Activated CD4-positive, alpha-beta T cell treated with anti-CD3 and anti-CD28 coated beads for 4 hours (primary cell): ENCODE measurements at places on chromosomes 7 and 10.

DNA sequence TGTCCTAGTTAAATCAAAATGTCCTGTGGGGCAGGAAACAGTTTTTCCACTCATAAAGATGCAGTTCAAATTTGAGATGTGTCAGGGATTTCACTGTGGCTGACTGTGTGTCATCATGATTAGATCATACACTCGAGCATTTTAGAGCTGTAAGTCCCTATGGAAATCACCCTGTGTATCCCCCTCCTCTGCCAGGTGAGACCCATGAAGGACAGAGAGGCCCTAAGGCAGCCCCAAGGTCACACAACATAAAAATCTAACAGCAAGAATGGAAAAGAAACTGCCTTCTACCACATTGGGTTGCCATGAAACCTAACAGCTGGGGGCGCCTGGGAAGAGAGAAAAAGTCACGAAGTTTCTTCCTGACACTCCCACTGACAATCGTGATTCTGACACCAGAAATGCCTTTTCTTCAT is 135.8 kb downstream of the KCNMA1 start:
- no peak for DNase-seq

DNA sequence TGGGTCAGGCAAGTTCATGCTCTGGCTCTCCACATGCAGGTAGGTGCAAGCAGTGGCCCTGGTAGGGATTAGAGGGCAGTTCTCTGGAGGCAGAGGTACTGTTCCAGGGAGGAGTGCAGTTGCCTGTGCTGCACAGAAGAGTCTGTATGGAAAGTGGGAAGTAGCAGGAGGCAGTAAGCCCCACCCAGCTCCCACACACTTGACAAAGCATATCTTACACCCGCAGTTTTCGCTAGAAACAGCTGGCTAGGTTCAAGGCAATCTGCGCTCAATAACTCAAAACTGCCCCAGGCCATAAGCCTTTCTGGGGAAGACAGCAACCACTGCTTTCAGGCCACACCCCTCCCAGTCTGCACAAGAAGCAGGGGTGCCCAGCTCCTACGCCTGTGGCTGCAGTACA is 33.1 kb upstream of the ARMC3 start:
- DNase-seq = no peak

- no peak for DNase-seq
Observed at GRCh38 chr7:138837627-138838026, 39.6 kb upstream of the ATP6V0A4 start.

DNA sequence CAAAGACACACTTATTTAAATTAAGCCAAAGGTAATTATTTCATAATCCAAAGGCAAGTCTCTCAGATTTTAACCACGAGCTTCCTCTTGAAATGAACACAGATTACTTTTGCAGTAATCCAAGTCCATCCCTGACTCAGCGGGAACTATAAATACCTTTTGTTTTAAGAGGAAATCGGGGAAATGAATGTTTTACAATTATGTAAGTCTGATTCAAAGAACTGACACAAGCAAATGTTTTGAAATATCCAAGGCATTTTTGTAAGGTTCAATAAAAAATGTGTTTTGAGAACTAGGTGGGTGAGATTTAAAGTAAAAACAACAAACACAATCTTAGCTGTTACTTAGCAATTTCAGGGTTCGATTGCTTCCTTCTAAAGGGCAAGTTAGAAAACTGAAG is 179.8 kb upstream of the ASAH2 start:
- DNase-seq = no peak

- DNase-seq = no peak
Observed at GRCh38 chr10:125141150-125141859, 19.1 kb downstream of the CTBP2 start.

DNA sequence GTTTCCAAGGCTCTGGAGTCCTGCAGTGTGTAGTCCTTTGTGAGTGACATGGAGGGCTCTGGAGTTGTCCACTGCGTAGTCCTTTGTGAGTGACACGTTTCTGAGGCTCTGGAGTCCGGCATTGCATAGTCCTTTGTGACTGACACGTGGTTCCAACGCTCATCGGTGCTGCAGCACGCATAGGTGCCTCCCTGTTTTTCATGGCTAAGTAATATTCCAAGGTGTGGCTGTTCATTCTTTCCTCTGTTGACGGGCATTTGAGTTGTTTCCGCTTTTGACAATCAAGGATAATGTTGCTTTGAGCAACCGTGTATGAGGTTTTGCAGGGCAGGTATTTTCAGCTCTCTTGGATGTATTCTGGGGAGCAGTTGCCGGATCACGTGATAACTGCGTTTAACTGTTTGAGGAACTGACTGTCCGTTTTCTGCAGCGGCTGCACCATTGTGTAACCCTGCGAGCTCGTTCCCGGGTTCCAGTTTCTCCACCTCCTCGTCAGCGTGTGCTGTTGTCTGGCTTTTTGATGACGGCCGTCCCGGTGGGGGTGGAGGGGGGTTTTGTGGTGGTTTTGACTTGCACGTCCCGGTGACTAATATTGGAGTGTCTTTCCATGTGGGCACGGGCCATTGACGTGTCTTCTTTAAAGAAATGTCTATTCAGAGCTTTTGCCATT is 21.1 kb downstream of the FAM20C start:
- DNase-seq = no peak

DNA sequence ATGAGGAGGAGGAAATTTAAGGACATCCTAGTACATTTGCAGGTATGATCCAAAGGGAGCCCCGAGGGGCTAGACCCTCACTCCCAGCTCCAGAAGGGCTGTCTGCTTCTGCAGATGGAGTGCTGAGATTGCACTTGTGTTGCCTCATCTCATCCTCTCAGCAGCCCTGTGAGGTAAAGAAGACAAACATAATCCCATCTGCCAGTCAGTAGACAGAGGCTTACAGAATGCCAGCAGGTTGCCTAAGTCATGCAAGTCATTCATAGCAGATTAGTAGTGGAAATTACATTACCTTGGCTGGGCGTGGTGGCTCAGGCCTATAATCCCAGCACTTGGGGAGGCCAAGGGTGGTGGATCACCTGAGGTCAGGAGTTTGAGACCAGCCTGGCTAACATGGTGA is 45.4 kb downstream of the BLVRA start:
- no peak for DNase-seq

DNA sequence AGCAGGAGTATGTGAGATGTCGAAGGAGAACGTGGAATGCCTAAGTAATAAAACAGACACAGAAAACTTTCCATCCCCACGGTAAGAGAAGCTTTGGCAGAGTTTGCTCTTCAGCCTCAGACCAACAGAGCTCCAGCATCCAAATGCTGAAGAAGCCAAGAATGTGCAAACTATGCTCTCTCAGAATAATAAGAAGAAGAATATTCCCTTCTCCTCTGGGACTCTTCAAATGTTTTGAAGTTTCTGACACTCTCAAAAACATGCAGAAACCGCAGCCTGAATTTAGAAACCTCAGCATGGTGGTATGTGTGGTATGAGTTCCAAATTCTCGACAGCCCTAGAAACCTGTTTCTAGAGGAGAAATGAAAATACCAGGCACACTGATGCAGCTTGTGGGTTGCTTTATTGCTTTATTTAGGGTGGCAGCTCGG is 113.3 kb downstream of the KCNMA1 start:
- DNase-seq = no peak

- no peak for DNase-seq
Observed at GRCh38 chr10:106278383-106278782, 886.1 kb downstream of the SORCS1 start.

DNA sequence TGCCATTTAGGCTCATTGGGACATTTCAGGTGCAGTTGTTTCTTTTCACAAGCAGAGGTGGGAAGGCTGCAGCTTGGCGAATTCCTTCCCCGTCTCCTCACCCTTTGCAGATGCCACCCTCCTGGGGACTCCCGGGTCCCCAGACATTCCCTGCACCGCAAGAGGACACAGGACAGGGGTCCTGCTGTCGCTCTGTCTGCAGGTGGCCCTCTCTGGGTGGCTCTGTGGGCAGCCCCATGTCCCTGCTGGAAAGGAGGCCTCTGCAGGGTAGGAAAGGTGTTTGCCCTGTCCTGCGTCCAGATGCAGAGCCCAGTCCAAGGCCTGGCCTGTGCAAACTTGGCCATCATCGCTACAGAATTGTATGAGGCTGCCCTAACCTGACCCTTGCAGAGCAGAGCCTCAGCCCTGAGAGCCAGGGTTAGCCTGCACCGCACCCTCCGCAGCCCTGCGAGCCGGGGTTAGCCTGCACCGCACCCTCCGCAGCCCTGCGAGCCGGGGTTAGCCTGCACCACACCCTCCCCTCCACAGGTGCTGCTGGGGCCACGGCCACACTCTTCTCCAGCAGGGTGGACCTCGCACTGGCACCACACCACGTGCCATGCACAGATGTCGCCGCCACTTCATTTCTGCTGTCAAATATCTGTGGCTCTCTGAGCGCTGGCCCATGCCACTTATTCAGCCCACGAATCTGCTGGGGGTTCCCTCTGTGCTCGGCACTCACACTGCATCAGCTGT is 61.0 kb downstream of the CFAP46 start:
- no peak for DNase-seq

DNA sequence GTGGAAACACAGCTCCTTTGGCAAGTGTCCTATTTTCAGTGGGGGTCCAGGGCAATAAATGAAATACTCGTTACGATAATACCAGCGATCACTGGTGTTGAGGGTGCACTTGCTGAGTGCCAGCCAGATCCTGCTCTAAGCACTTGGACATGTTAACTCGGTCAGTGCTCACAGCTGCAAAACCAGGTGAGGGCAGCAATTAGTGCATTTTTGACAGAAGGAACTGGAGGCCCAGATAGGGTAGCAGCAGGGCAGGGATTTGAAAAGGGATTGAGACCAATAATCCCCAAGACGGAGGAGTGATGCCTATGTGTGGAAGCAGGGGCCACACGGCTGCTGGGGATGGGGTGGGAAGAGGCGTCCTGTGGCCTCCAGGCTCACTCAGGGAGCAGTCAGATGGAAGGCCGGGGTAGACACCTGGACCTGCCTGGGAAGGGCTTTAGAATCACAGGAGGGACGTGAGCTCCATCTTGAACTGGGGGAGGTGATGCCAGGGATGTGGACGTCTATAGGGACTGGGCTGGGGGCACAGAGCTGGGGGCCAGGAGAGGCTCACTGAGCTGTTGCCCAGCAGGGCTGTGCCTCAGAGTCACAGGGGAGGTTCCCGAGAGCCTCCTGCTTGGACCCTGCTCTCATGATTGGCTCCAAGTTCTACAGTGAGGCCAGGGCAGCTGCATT is 14.3 kb downstream of the PTPRE start:
- DNase-seq = no peak

DNA sequence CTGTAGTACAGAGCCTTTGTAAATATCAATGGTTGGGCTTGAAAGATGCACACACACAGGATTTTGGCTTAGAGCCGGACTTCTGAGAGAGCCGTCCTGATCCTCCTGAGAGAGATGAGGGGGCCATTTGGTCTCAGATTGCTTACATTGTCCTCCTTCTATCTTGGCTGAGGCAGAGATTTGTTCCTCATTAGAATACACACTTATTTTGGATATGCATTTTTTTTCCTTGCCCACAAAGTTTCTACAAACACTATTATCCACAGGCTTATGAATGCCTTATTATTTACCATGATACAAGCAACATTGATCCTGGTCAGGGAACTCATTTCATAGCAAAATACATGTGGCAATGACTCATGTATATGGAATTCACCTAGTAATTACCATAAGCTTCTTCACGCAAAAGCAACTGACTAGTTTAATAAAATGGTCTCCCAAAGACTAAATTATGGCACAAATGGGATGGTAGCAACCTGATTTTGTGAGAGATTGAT is 175.3 kb downstream of the MDFIC start:
- DNase-seq = no peak
